ENCODE measurements at places on chromosomes 7 and 10. TPM values are rescaled to one million over a fixed set of nuclear protein-coding genes. Genes with fewer than 3 reads are reported as not detected.

Gene HSPA12A
- 4.0 TPM for total RNA-seq

Gene PRRT4
- total RNA-seq = not detected

Gene PDGFA
- 7.3 TPM for total RNA-seq

Gene RHOBTB1
- total RNA-seq = 0.24 TPM

Gene TMED4
- total RNA-seq = 70.1 TPM

Gene PALD1
- 2.4 TPM for total RNA-seq

Gene SPRN
- not detected for total RNA-seq

Gene RTKN2
- 0.09 TPM for total RNA-seq

Gene PDE6C
- total RNA-seq = not detected

Gene BTAF1
- total RNA-seq = 74.7 TPM

Gene FAM131B
- total RNA-seq = not detected

Gene MYO3A
- total RNA-seq = 1.1 TPM

Gene CYTH3
- 3.6 TPM for total RNA-seq

Gene CYP26A1
- total RNA-seq = 0.13 TPM

Gene GRM3
- not detected for total RNA-seq

Gene IQUB
- 0.11 TPM for total RNA-seq

Gene LIPM
- total RNA-seq = not detected

Gene ASAH2
- total RNA-seq = 1.8 TPM

Gene GNG11
- 2.4 TPM for total RNA-seq

Gene CHRM2
- not detected for total RNA-seq

Gene ZSCAN21
- 10.6 TPM for total RNA-seq

Gene BEND7
- not detected for total RNA-seq

Gene SUGCT
- total RNA-seq = 0.61 TPM

Gene MEOX2
- total RNA-seq = not detected

Gene ZP3
- 2.9 TPM for total RNA-seq

Gene CALML3
- not detected for total RNA-seq

Gene PTPRN2
- 1.8 TPM for total RNA-seq

Gene VIPR2
- total RNA-seq = not detected

Gene TLX1
- not detected for total RNA-seq

Gene PKD1L1
- total RNA-seq = 0.40 TPM

Gene ADAP1
- 9.4 TPM for total RNA-seq

Gene CCL24
- total RNA-seq = 1.2 TPM

Gene VSTM2A
- not detected for total RNA-seq

Gene LEP
- total RNA-seq = not detected

Gene ABCB4
- total RNA-seq = 17.5 TPM

Gene GSDME
- total RNA-seq = 4.1 TPM

Gene CLDN4
- total RNA-seq = not detected

Gene UPK3B
- 3.4 TPM for total RNA-seq

Gene PNLIPRP2
- not detected for total RNA-seq

Gene LRRC61
- total RNA-seq = 10.7 TPM

Gene CTTNBP2
- 0.49 TPM for total RNA-seq

Gene PODXL
- 0.93 TPM for total RNA-seq

Gene SPDYE16
- 0.59 TPM for total RNA-seq

Gene TAX1BP1
- 64.7 TPM for total RNA-seq

Gene AGFG2
- total RNA-seq = 10.8 TPM

Gene RBP3
- total RNA-seq = not detected

Gene OR2A5
- not detected for total RNA-seq

Gene PRKAR2B
- total RNA-seq = 0.71 TPM

Gene CNPY1
- not detected for total RNA-seq

Gene TPK1
- 20.0 TPM for total RNA-seq

Gene FAM25C
- total RNA-seq = not detected

Gene MEST
- total RNA-seq = 8.1 TPM

Gene ADAM22
- total RNA-seq = 0.88 TPM

Gene PTN
- not detected for total RNA-seq

Gene ADRB1
- not detected for total RNA-seq

Gene ZNF680
- 22.0 TPM for total RNA-seq

Gene C7orf57
- not detected for total RNA-seq

Gene STEAP4
- total RNA-seq = 0.09 TPM

Gene NEUROD6
- total RNA-seq = not detected
